ENCODE measurements at places on chromosomes 2 and 18.

- no peak for DNase-seq
These were observed 205.4 kb downstream of the RAB3GAP1 start for GRCh38 chr2:135257383-135258090.

- DNase-seq: no peak
These were observed 142.3 kb upstream of the BOD1L2 start for GRCh38 chr18:57004366-57005121.

GRCh38 chr18:56076723-56077122, 488.7 kb upstream of the TCF4 start:
- no peak for DNase-seq

- DNase-seq: no peak
These were observed 145.9 kb downstream of the COPS8 start for GRCh38 chr2:237231593-237231992.

DNA sequence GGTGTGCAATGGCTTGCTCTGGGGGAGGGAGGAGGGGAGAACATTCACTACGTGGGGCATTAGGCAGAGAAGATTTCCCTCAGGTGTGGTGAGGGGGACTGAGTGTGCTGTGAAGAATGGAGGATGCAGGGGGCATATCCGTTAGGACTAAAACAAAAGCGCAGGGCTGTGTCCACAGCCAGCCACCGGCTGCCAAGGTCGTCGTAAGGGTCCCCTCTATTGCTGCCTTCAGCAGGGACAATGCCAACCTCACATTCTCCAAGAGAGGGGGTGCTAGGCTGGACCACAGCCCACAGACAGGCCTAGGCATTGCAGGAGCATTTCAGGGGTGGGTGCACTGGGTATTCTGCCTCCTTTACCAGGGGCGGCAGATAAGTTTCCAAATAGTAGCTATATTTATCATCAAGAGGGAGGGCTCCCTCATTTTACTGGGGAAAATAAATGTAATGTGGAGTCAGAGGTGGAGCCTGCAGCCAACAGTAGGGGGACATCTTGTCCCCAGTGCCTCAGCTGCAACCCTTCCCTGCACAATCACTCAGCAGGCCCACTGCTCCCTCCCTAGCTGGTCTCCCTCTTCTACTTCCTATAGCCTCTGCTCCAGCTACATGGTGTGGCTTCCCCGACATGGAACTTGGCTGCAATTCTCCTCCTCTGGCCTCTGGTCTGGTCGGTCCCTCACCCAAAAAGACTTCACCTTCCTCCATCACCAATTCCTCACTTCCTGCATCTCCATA, 74.9 kb upstream of the OTOF start:
- no peak for DNase-seq

GRCh38 chr18:10497206-10497749, 28.5 kb upstream of the NAPG start:
- no peak for DNase-seq

DNA sequence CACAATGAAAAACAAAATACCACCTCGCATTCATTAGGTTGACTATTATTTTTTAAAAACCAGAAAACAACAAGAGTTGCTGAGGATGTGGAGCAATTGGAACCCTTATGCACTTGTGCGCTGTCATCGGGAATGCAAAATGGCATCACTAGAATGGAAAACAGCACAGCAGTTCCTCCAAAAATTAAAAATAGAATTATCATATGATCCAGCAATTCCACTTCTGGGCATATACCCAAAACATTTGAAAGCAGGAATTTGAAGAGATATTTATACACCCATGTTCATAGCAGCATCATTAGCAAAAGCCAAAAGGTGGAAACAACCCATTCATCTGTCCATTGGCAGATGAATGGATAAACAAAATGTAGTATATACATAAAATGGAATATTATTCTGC, 11.9 kb upstream of the NMUR1 start:
- DNase-seq: no peak

DNA sequence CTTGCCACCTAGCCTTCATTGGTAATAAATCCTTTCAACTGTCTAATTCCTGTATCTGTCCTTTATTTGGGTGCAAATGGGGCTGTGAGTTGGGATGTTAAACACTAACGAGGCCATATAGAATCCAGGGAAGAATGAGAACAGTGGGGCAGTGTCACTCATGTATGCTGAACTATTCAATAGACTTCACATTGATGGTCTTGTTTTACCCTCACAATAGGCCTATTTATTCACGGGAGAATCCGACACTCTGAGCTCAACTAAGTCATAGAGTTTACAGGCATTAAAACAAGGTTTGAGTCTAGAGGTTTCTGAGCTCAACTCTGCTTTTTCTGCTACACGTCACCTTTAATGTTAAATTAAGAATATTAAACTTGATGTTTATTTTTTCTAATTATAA, 421.6 kb downstream of the SOX11 start:
- no peak for DNase-seq

GRCh38 chr2:211930331-211930730, 608.3 kb downstream of the ERBB4 start:
- no peak for DNase-seq

Data from left ventricle myocardium inferior (tissue), 1 donor.